ENCODE measurements at places on chromosomes 2 and 18. TPM values are rescaled to one million over a fixed set of nuclear protein-coding genes. Genes with fewer than 3 reads are reported as not detected.

The PECR gene
- 8.2 TPM for polyA plus RNA-seq

- peaks cover 14% of the 10 kb centered on the region for H3K4me1 ChIP-seq
- no peak overlapping the region for H3K27ac ChIP-seq
- no peaks in the 10 kb centered on the region for H3K27me3 ChIP-seq
These were observed 101.2 kb downstream of the KCTD18 start for GRCh38 chr2:200408428-200409316.

The GPR75 gene
- 0.47 TPM for polyA plus RNA-seq

DNA sequence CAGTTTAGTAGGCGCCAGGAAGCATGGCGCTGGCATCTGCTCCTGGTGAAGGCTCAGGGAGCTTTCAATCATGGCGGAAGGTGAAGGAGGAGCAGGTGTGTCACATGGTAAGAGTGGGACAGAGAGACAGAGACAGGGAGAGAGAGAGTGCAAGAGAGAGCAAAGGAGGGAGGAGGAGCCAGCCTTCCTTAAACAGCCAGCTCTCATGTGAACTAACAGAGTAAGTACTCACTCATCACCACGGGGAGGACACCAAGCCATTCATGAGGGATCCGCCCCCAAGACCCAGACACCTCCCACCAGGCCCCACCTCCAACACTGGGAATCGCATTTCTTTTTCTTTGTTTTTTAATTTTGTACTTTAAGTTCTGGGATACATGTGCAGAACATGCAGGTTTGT is 40.8 kb upstream of the CLASP1 start:
- DNase-seq: no peak
- no peaks in the 10 kb centered on the region for H3K27me3 ChIP-seq
- H3K4me3 ChIP-seq: no peak overlapping the region
- H3K4me1 ChIP-seq: no peaks in the 10 kb centered on the region
- no peaks in the 10 kb centered on the region for H3K36me3 ChIP-seq
- no peak overlapping the region for H3K27ac ChIP-seq

The FBLN7 gene
- 2.2 TPM for polyA plus RNA-seq

The SYT4 gene
- polyA plus RNA-seq: 1.2 TPM

- no peak overlapping the region for H3K4me3 ChIP-seq
- no peaks in the 10 kb centered on the region for H3K36me3 ChIP-seq
- no peak for DNase-seq
- no peaks in the 10 kb centered on the region for H3K4me1 ChIP-seq
- H3K27me3 ChIP-seq: no peaks in the 10 kb centered on the region
- H3K27ac ChIP-seq: peak overlapping the region; percentile 70
These were observed 19.8 kb upstream of the NT5DC4 start for GRCh38 chr2:112701052-112701451.

DNA sequence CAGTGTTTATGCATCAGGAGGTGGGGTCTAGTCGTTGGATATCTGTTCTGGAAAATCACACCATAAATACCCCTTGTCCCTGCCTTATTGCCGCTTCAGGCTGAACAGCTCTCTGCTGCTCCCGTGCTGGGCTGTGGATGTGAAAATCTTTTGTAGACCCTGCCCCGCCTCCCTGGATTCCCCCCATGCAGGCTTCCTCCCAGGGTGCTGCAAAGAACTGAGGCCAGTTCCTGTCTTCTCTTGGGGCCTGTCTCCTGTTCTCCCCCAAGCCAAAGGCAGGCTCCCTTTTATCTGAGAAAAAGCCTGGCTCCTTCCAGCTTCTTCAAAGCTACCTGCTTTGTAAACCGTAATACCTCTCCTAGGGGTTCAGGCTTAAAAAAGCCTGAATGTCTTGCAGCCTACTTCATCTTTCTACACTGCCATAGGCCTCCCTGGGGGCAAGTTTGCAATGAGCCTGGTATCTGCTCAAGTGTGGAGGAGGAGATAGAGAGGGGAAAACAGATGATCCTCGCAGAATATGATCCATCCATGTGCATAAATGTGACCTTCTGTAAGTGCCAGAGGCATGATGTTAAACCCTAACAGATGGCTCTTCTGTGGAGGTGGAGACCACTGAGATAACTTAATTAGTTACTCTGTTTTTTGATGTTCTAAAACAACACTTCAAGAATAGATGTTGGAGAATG is 55.3 kb downstream of the VWA3B start:
- H3K4me3 ChIP-seq: no peak overlapping the region
- no peak overlapping the region for H3K27ac ChIP-seq
- H3K36me3 ChIP-seq: no peaks in the 10 kb centered on the region
- H3K4me1 ChIP-seq: no peaks in the 10 kb centered on the region
- DNase-seq: no peak
- no peaks in the 10 kb centered on the region for H3K27me3 ChIP-seq

DNA sequence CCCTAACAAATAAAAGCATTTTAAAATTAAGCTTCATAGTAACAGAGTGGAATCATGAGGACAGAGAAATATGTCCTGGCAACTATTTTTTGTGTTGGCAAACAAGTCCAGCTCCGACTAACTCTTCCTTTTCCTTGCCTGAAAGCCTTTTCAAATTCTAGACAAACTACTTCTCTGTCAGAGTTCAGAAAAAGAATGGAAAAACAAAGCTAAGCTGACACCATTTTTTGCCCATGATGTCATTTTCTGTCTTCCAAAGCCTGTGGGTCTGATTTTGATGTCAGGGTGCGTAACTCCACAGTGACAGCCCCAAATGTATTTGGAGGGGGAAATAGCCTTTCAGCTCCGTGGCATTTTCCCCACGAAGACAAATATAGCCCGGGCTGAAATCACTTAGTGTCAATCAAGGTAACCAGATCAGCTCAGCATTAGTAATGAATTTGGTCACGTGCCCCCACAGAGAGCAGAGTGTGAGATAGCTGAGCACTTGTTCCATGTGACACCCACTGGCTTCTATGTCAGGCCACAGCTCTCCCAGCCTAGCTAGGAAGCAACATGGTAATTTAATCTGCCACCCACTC is 233.0 kb upstream of the SIX2 start:
- no peaks in the 10 kb centered on the region for H3K27me3 ChIP-seq
- H3K36me3 ChIP-seq: no peaks in the 10 kb centered on the region
- H3K27ac ChIP-seq: no peak overlapping the region
- DNase-seq: no peak
- H3K4me1 ChIP-seq: peaks cover 15% of the 10 kb centered on the region

DNA sequence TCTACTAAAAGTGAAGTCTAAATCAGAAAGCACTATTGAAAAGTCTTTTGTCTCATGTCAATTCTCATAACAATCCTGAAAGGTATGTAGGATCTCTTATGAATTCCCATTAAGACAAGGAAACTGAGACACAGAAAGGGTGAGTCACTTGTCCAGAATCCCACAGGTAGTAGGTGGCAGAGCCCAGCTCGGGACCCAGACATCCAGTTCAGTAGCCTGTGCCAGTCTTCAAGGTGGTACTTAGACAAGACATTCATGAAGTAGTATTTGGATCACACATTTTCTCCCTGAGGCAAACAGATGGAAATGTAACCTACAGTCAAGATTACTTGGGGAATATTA is 14.8 kb upstream of the PARD3B start:
- H3K27me3 ChIP-seq: no peaks in the 10 kb centered on the region
- H3K27ac ChIP-seq: no peak overlapping the region
- H3K4me1 ChIP-seq: no peaks in the 10 kb centered on the region
- H3K4me3 ChIP-seq: no peak overlapping the region
- no peak for DNase-seq

The ATP8B1 gene
- polyA plus RNA-seq: 13.4 TPM

DNA sequence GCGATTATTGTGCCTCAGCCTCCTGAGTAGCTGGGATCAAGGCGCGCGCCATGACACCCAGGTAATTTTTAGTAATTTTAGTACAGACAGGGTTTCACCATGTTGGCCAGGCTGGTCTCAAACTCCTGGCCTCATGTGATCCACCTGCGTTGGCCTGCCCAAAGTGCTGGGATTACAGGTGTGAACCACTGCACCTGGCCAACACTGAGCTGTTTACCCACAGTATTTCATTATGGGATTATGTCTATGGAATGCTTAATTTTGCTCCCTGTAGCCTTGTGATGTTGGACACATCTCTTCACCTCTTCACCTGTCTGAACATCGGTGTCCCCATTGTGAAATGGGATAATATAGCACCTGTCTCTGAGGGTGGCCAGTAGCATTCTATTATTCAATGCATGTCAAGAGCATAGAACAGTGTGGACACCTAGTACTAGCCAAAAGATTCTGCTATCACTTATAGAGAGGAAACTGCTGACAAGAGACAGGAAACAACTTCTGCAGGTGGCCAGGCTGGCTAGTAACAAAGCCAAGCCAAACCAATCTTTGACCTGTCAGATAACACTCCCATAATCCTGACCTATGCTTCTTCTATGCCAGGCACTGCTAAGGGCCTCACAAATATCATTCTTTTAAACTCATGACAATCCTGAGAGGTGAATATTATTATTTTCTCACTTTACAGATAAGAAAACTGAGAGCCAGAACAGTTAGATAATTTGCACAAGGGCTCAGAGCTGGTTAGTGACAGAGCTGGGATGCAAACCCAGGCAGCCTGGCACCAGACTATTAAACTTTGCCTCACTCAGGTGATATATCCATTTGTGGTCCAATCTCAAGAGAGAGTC is 29.4 kb upstream of the REEP1 start:
- no peak overlapping the region for H3K27ac ChIP-seq
- no peak overlapping the region for H3K4me3 ChIP-seq
- DNase-seq: no peak
- no peaks in the 10 kb centered on the region for H3K36me3 ChIP-seq

The UPP2 gene
- polyA plus RNA-seq: 0.05 TPM

The ANKRD30B gene
- polyA plus RNA-seq: 0.16 TPM

- no peaks in the 10 kb centered on the region for H3K36me3 ChIP-seq
- DNase-seq: no peak
- H3K4me3 ChIP-seq: no peak overlapping the region
- H3K27me3 ChIP-seq: no peaks in the 10 kb centered on the region
- no peak overlapping the region for H3K27ac ChIP-seq
- H3K4me1 ChIP-seq: no peaks in the 10 kb centered on the region
These were observed 28.2 kb upstream of the SULT1C4 start for GRCh38 chr2:108349571-108349928.

GRCh38 chr2:40824278-40824677 is 372.4 kb upstream of the SLC8A1 start:
- no peaks in the 10 kb centered on the region for H3K27me3 ChIP-seq
- no peaks in the 10 kb centered on the region for H3K4me1 ChIP-seq
- no peak overlapping the region for H3K4me3 ChIP-seq
- no peak for DNase-seq
- no peaks in the 10 kb centered on the region for H3K36me3 ChIP-seq
- no peak overlapping the region for H3K27ac ChIP-seq

The DTYMK gene
- 11.1 TPM for polyA plus RNA-seq

- no peaks in the 10 kb centered on the region for H3K27me3 ChIP-seq
- H3K36me3 ChIP-seq: no peaks in the 10 kb centered on the region
- H3K4me3 ChIP-seq: no peak overlapping the region
- no peak for DNase-seq
- H3K4me1 ChIP-seq: no peaks in the 10 kb centered on the region
- H3K27ac ChIP-seq: no peak overlapping the region
These were observed 113.2 kb upstream of the CHST9 start for GRCh38 chr18:27298214-27298804.

DNA sequence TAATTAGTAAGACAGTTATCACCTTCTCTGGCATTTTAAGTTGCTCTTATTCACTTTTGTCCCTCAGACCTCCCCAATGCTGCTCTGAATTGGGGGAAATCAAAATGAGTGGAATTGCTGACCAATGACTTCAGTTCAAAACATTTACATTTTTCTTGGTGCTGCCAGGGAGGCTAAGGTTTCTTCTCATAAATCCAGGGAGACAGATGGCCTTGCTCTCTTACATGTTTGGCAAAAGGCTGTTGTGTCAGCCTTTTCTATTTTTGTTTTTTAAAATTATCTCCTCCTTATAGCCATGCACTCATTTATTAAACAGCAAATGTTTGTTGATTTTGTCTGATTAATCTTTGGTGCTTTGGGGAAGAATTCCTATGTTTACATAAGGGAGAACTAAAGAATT is 82.0 kb downstream of the GALNT13 start:
- H3K27me3 ChIP-seq: no peaks in the 10 kb centered on the region
- no peak overlapping the region for H3K27ac ChIP-seq
- H3K4me1 ChIP-seq: no peaks in the 10 kb centered on the region
- H3K4me3 ChIP-seq: no peak overlapping the region
- DNase-seq: no peak

DNA sequence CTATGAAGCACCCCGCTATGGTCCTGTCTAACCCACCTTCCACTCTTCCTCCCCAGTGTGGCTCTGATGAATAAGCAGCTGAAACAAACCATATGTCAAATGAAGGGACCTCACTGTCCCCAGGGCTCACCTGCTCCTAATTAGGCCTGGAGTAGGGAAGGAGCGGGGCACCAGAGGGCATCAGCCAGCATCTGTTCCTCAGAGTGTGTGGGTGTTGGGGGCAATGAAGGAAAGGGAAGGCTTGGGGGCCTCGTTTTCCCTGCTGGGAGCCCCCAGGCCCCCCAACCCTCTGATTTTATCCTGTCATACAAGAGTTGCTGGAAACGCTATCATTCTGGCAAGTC is 274.7 kb downstream of the HAUS1 start:
- no peak overlapping the region for H3K27ac ChIP-seq
- DNase-seq: no peak
- no peaks in the 10 kb centered on the region for H3K27me3 ChIP-seq
- H3K4me1 ChIP-seq: no peaks in the 10 kb centered on the region

DNA sequence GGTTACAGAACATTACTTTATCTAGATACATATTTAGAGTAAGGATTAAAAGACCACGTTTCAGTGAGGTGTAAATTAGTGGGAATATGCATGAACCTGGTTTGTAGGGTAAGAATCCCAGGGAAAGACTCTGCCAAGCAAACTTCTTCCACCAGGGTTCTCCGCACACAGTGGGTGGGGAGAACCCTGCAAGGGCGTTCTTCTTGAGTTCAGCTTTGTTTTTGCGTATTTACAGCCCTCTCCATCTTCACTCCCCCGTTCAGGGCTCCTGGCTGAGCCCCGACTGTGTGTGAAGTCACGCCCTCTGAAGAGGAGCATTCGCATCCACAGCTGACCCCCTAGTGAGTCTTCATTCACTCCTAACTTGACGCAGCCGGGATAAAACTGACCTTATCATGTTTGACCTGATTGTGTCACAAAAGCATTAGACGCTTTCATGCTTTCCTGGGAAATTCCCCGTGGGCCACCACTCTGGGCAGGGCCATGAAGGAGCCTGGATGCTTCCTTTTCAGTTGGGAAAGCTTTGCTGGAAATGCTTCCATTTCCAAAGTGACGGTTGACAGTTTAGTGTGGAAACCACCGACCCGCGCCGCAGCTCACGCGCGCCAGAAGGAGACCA is 1.0 kb downstream of the ALKAL2 start:
- peaks cover 5% of the 10 kb centered on the region for H3K27me3 ChIP-seq
- DNase-seq: peak; percentile 72
- peak overlapping the region; percentile 37 for H3K27ac ChIP-seq
- no peaks in the 10 kb centered on the region for H3K36me3 ChIP-seq
- H3K4me1 ChIP-seq: peaks cover 25% of the 10 kb centered on the region

GRCh38 chr2:236899950-236900640 is 185.6 kb upstream of the COPS8 start:
- H3K4me3 ChIP-seq: no peak overlapping the region
- H3K36me3 ChIP-seq: no peaks in the 10 kb centered on the region
- DNase-seq: no peak
- no peaks in the 10 kb centered on the region for H3K4me1 ChIP-seq

The SPP2 gene
- not detected for polyA plus RNA-seq

The CCDC148 gene
- 0.30 TPM for polyA plus RNA-seq

The RGPD4 gene
- polyA plus RNA-seq: not detected

All from adrenal gland (tissue), 19 donors.